Activated T-cell treated with anti-CD3 and anti-CD28 coated beads, Interleukin-2, amount 50 U/mL, for 48 hours (primary cell): ENCODE measurements at places on chromosomes 7 and 10.

DNA sequence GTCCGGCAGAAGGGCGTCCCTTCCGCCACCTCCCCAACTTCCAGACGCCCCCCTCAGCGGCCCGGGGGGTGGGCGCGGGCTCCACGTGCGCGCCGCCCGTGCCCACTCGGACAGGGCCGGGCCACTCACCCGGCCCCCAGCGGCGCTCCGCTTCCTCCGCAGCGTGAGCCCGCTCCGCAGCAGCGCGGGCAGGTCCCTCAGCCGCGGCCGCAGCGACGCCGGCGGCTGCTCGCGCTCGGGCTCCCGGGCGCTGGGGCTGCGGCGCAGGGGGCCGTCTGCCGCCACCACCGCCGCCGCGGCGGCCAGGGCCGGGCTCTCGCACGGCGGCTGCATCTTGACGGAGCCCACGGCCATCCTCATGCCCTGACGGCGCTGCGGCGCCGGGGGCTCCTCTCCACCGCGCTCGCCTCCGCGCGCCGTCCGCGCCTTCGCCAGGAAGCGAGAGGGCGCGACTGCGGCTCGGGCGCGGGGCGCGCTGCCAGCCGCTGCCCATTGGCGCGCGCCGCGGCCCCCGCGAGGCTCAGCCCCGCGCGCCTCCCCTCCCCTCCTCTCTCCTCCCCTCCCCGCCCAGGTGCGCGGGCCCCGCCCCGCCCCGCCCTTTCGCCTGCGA is at the start of gene RAPGEF5:
Gene RAPGEF5 (minus strand): TSS at position 454 of the 610 bp plus-strand sequence. CDS start 94 bp downstream, at position 360.
- DNase-seq = no peak

GRCh38 chr7:55992346-55992745 is 28.0 kb downstream of the NIPSNAP2 start:
- DNase-seq = no peak

GRCh38 chr10:110865809-110866482 is 5.8 kb upstream of the PDCD4 start:
- DNase-seq = no peak

DNA sequence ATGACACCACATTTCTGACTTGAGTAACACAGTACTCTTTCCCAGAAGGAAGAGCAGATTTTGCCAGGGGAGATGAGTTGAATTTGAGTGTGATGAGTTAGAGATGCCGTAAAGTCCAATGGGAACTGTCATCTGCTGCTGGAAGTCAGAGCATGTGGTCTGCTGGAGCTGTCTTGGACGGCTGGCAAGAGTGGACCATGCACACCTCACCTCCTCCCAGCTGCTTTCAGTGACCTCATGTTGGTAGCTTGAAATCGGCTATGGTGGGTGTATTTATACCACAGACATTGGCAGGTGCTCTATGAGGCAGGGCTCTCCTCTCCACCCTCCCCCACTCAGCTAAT is 82.3 kb downstream of the COL13A1 start:
- DNase-seq = no peak

- DNase-seq = no peak
Measured at GRCh38 chr7:44120395-44120794, 3.0 kb downstream of the POLD2 start.

DNA sequence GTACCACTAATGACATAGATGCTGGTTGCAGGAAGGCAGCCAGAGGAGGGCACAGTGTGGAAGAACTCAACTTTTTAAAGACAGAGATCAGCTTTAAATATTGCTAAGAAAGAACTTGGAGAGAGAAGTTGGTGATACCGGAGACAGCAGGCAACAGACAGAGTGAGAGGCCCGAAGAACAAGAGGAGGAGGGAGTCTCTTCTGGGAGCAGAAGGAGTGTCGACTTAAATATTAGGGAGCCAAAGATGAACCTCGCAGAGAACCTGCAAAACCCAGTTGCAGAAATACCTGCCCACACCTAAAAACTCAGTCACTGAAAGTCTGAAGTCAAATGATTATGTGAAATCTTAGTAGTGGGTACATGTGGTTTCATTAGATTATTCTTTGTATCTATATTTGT is 3.4 kb upstream of the WDR86 start:
- DNase-seq = no peak

DNA sequence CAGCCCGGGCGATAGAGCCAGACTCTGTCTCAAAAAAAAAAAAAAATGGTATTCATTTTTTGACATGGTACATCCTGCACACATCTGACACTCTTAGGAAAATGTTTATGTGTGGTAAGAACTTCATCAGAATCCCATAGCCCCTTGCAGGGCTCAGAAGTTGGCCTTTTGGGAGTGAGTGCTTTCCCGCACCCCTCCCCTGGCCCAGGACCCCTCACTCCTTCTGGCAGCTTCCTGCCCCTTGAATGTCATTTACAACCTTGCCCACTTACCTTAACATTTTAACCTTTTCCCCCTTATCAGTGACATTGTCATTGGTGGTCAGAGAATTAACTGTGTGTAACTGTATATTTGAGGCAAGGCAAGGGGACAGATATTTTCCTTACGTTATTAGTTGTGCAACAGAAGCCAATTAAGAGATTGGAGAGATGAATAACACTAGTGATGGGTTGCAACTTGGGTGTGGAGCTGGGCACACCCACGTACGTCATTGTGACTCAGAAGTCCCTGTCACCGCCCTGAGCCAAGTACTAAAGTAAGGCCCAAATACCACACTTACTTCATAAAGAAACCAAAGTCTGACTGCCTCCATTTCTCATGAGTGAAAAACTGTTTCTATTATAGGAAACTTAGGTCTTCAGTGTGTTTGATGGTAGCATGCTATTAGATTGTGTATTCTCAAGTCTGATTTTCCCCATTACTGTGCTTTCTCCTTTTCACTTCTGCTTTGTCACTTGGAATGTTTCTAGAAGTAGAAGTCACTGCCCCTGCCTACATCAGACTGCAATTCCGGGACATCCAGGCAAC is 31.6 kb downstream of the OGDH start:
- peak; percentile 82 for DNase-seq

- DNase-seq = no peak
Measured at GRCh38 chr10:132418527-132419416, 21.8 kb downstream of the PWWP2B start.

GRCh38 chr7:154781369-154782303 is 221.3 kb downstream of the PAXIP1 start:
- DNase-seq = no peak
